ENCODE measurements at places on chromosomes 4 and X.

DNA sequence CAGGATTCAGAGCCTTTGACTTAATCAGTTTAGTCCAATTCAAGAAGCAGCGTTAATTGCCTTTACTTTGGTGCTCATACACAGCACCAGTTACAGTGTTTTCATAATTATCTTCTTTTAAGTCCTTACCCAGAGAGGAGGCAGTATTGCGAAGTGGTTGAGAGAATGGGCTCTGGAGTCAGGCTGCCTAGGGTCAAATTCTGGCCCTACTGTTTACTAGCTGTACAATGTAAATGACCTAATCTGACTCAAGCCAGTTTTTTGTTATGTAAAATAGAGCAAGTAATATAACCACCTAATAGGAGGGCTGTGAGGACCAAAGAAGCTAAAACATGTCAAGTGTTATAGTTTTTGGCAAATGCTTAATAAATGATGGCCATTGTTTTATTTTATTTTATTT is 27.6 kb downstream of the WDR44 start:
- no peak for DNase-seq
- no peaks in the 10 kb centered on the region for H3K4me1 ChIP-seq
- no peak overlapping the region for H3K4me3 ChIP-seq
- H3K36me3 ChIP-seq: peaks cover 2% of the 10 kb centered on the region
- H3K27me3 ChIP-seq: no peaks in the 10 kb centered on the region

- H3K4me1 ChIP-seq: no peaks in the 10 kb centered on the region
- H3K27ac ChIP-seq: no peak overlapping the region
- H3K27me3 ChIP-seq: no peaks in the 10 kb centered on the region
Observed at GRCh38 chrX:140342410-140342809, 162.5 kb downstream of the SOX3 start.

DNA sequence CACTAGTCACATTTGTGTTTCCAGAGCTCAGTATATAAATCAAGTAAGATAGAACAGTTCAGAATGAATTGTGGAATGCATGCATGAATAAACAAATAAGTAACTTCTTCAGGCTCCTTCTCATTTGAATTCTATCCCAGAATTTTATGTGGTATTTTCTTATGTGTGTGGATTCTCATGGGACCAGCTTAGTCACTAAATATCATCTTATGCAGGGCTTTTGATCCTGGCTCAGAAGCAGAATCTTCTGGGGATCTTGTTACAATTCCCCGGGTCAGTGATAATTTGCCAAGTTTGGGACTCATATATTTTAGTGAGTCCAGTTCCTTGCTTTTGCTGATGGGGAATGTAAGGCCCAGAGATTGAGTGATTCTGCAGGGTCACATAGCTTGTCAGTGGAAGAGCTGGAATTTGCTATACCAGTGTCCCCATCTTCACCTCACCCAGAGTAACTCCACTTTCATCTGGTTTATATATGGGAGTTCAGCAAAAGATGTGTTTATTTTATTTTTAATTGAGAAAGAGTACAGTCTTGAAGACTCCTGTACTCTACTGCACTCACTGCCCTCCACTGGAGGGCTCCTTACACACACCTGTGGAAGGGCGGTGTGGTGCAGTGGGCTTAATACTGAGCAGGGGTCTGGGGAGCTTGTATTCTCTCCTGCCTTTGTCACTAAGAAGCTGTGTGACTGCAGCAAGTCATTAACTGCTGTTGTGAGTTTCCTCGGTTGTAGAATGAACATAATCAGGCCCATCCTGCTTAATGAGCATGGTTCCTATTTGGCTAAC is 198.2 kb upstream of the CXorf66 start:
- H3K27ac ChIP-seq: no peak overlapping the region
- no peaks in the 10 kb centered on the region for H3K27me3 ChIP-seq
- no peak overlapping the region for H3K4me3 ChIP-seq
- H3K4me1 ChIP-seq: no peaks in the 10 kb centered on the region
- no peaks in the 10 kb centered on the region for H3K36me3 ChIP-seq

GRCh38 chrX:45766981-45767501 is 566.4 kb upstream of the DIPK2B start:
- peak; percentile 25 for DNase-seq
- H3K27me3 ChIP-seq: no peaks in the 10 kb centered on the region
- peak overlapping the region; percentile 49 for H3K27ac ChIP-seq

DNA sequence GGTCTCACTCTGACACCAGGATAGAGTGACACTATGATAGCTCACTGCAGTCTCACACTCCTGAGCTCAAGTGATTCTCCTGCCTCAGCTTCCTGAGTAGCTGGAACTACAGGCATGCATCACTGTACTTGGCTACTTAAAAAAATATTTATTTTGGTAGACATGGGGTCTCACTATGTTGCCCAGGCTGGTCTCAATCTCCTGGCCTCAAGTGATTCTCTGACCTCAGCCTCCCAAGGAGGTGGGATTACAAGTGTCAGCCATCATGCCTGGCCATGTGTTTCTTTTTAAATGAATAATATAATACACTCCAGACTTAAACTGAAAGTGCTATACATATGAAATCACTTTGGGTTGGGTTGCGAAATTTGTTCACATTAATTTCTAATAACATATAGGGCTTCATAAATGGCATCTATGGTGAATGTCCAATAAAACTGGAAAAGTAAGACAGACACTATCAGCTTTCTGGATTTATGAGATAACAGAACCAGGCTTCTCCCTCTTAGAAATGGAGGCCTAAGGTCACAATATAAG is 48.0 kb downstream of the SEC24D start:
- H3K4me1 ChIP-seq: no peaks in the 10 kb centered on the region
- no peak overlapping the region for H3K4me3 ChIP-seq
- H3K27me3 ChIP-seq: no peaks in the 10 kb centered on the region
- H3K36me3 ChIP-seq: peaks cover 3% of the 10 kb centered on the region
- no peak overlapping the region for H3K27ac ChIP-seq

GRCh38 chrX:45719751-45720501 is 519.2 kb upstream of the DIPK2B start:
- no peak overlapping the region for H3K4me3 ChIP-seq
- H3K27ac ChIP-seq: no peak overlapping the region
- no peaks in the 10 kb centered on the region for H3K36me3 ChIP-seq
- peaks cover 11% of the 10 kb centered on the region for H3K4me1 ChIP-seq
- no peak for DNase-seq
- H3K27me3 ChIP-seq: no peaks in the 10 kb centered on the region

GRCh38 chr4:147487616-147488015 is 6.7 kb downstream of the EDNRA start:
- H3K27ac ChIP-seq: no peak overlapping the region
- no peaks in the 10 kb centered on the region for H3K36me3 ChIP-seq
- no peaks in the 10 kb centered on the region for H3K27me3 ChIP-seq
- no peaks in the 10 kb centered on the region for H3K4me1 ChIP-seq

DNA sequence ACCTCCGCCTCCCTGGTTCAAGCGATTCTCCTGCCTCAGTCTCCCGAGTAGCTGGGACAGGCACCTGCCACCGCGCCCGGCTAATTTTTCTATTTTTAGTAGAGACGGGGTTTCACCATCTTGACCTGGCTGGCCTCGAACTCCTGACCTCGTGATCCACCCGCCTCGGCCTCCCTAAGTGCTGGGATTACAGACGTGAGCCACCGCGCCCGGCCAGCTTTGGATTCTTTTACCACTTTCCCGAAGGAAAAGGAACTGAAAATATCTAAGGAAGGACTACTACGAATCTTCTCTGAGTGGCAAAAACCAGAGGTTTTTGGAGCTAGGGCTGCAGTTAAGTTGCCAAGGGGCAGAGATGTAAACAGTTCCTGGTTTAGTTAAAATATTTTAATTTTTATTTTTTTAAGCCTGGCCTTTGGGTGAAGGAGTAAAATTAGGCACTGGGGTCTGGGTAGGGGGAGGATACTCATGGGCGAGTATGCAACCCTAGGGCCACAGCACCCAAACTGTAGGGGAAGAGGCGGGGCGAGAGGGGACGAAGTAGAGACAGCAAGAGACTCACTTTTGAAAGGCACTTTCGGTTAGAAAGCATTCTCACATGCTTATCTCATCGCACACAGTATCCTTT is 525 bp upstream of the CISD2 start:
- no peak for DNase-seq
- H3K27ac ChIP-seq: peak overlapping the region; percentile 97
- peaks cover 22% of the 10 kb centered on the region for H3K4me1 ChIP-seq
- no peaks in the 10 kb centered on the region for H3K36me3 ChIP-seq
- H3K27me3 ChIP-seq: no peaks in the 10 kb centered on the region

DNA sequence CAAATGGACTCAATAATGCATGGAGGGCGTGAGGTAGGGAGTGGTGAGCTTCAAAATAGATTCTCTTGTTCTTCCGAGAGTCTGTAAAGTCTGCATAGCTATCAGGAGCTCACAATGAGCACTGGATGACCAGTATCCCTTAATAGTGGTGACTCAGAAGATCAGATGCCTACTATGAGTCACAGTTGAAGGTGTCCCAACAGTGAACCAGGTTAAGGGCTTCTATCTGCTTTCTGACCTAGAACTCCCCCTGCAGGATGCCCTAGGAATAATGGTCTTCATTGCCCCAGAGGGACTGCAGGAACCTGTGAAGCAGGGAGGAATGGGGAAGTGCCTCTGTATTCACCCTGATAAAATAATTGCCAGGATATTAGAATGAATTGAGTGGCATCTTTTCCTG is 22.1 kb downstream of the DGKK start:
- no peaks in the 10 kb centered on the region for H3K4me1 ChIP-seq
- no peak overlapping the region for H3K4me3 ChIP-seq
- no peak overlapping the region for H3K27ac ChIP-seq
- H3K36me3 ChIP-seq: no peaks in the 10 kb centered on the region
- DNase-seq: no peak
- H3K27me3 ChIP-seq: no peaks in the 10 kb centered on the region

DNA sequence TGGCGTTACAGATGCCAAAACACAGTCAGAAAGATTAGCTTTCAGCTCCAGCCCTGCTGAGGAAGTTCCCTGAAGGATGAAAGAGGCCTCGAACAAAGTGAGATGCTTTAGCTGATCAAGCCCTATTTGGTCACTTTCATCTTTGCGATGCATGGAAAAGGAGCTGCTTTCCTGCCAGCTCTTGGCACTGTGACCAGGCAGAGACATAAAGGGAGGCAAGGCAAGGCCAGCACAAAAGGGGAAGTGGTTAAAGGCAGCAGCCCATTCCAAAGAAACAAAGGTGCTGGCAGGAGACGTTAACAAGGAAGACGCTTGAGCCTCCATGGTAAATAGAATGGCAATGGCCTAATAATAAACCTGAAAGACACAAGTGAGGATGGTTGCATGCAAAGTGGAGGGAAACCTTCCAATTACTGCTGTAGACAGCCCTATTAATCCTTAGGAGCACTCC is 617.1 kb upstream of the INTU start:
- no peaks in the 10 kb centered on the region for H3K4me1 ChIP-seq
- H3K27ac ChIP-seq: no peak overlapping the region
- no peaks in the 10 kb centered on the region for H3K27me3 ChIP-seq
- H3K36me3 ChIP-seq: no peaks in the 10 kb centered on the region

GRCh38 chr4:101240099-101240498 is 107.2 kb downstream of the PPP3CA start:
- no peak overlapping the region for H3K4me3 ChIP-seq
- H3K36me3 ChIP-seq: peaks cover 2% of the 10 kb centered on the region
- no peak for DNase-seq
- H3K4me1 ChIP-seq: peaks cover 15% of the 10 kb centered on the region
- no peaks in the 10 kb centered on the region for H3K27me3 ChIP-seq

GRCh38 chr4:55445921-55446577 is 50.3 kb downstream of the TMEM165 start:
- no peak for DNase-seq
- no peaks in the 10 kb centered on the region for H3K27me3 ChIP-seq
- no peak overlapping the region for H3K4me3 ChIP-seq
- H3K4me1 ChIP-seq: no peaks in the 10 kb centered on the region

- no peak overlapping the region for H3K4me3 ChIP-seq
- no peak for DNase-seq
Observed at GRCh38 chrX:15579778-15580747, 20.7 kb downstream of the ACE2 start.

DNA sequence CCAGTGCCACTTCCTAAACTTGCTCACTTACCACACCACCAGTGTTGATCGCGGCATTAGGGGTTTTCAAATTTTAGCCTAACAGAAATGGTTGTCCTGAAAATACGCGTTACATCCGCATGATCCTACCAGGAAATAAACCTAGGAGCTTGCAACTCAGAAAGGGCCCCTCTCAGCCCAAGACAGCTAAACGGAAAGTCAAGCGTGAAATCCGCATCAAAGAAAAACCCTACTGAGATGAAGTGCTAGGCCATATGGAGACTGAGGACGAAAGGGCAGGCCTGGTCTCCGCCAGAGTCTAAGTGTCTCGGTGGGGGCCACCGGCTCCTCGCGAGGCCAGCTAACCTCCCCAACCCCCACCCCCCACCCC is 626 bp downstream of the YTHDC1 start:
- no peak for DNase-seq
- H3K4me1 ChIP-seq: peaks cover 33% of the 10 kb centered on the region
- H3K4me3 ChIP-seq: peak overlapping the region; percentile 79
- H3K27me3 ChIP-seq: no peaks in the 10 kb centered on the region
